ENCODE measurements at places on chromosomes 6 and 20.

- no peak for DNase-seq
Observed at GRCh38 chr20:10453241-10453640, 18.1 kb downstream of the SLX4IP start.

DNA sequence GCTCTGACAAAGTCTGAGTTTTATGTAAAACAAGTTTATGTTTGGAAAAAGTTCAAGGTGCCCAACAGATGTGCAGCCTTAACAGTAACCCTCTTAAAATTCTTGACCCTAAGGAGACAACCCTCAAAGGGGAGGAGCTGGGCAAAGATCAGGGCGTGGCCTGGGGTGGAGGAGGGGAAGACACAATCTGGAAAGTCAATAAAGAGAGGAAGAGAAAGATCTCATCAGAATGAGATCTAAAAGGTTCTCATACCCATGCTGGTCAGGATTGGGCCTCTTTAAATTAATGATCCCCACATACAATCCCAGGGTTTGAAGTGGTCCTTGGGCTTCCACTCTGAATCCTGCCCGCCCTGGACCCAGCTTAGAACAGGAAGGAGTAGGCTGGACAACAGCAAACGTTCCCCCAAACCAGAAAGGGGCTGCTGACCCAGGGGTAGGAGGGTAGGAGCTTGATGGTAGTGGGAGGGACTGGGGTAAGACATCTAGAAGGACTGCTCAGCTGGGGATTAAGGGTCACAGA is 33.0 kb downstream of the FOXP4 start:
- DNase-seq = no peak

DNA sequence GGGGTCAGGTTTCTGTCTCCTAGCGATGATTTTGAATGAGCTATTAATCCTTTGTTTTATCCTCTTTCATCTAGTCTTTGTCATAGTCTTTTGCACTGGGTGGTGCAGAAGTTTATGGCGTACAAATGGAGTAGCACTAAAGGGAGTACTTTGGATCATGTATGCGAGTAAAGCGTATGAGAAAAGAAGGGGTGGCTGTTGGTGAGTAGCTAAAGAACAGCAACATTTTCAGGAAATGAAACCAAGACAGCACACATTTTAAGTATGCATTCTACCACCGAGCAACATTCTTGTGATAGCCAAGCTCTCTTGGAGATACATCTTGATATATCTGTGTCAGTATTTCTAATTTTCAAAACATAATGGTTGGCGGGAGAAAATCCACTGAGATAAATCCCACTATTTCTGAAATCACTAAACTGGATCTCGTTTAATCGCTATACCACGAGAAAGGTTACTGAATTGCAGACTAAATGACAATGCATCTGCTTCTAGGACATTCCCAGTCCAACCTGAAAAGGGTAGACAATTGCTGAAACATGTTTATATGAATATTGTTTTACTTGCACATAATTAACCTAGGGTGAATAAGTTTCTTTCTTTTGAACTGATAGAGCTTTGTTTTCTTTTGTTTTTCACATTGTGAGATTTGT is 196.1 kb downstream of the TRIM27 start:
- DNase-seq = no peak

DNA sequence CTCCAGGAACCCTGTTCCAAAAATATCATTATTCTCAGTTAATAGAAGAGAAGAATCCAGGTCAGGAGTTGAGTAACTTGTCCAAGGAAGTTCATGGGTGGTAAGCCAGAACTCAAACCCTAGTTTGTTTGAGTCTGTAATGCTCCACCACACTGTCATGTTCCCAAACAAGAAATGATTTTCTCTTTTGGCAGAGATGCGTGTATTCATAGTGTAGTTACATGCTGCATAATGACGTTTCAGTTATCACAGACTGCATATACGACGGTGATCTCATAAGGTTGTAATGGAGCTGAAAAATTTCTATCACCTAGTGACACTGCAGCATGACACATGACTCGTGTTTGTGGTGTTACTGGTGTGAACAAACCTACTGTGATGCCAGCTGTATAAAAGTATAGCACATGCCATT is 102.6 kb downstream of the TULP4 start:
- no peak for DNase-seq

DNA sequence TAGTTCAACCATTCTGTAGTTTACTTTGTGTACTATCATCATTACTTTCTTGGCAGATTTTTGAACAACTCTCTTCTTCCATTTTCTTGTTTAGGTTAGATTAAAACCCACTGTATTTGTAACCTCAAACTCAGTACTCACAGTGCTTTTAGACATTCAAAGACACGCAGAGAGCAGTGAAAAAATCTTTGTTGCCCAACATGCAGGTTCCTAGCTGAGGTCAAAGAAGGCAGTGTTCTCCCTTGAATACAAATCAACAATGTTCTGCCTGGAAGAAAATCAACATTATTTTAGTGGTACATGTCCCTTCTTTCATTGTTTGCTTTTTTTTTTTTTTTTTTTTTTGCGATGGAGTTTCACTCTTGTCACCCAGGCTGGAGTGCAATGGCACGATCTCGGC is 11.2 kb downstream of the CYB5R4 start:
- DNase-seq = no peak

DNA sequence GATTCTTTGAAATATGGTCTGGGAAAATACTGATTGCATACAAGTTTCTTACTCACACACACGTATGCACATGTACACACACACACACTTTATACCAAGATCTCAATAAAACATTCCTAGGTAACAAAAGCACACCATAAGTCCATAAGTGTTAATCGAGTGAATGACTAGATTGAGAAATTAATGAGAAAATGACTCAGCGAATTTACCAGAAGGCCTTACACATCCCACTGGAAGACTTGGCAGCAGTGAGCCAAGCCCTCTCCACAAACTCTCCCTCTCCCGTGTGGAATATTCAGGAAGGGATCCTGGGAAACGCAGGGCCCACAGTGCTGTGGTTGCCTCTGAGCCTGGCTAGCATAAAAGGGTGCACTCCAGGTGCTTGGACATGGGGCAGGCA is 227.2 kb downstream of the LY86 start:
- peak; percentile 48 for DNase-seq

GRCh38 chr6:51283723-51284355 is 465.2 kb downstream of the TFAP2B start:
- DNase-seq = no peak

DNA sequence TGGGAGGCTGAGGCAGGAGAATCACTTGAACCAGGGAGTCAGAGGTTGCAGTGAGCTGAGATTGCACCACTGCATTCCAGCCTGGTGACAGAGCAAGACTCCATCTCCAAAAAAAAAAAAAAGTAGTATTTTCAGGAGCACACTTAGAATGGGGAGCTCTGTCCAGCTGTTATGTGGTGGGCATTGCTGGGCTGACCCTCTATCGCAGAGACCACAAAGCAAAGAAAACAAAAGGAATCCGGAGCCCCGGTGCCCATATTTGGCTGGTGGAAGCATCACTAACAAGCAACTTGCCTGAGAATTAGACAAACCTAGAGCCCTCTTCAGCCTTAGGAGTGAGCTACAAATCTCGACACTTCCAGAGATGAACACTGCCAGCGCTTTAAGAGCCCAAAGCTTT is 137.3 kb upstream of the GPR6 start:
- DNase-seq = no peak

- peak; percentile 54 for DNase-seq
Observed at GRCh38 chr20:723756-724155, 44.5 kb downstream of the SLC52A3 start.

DNA sequence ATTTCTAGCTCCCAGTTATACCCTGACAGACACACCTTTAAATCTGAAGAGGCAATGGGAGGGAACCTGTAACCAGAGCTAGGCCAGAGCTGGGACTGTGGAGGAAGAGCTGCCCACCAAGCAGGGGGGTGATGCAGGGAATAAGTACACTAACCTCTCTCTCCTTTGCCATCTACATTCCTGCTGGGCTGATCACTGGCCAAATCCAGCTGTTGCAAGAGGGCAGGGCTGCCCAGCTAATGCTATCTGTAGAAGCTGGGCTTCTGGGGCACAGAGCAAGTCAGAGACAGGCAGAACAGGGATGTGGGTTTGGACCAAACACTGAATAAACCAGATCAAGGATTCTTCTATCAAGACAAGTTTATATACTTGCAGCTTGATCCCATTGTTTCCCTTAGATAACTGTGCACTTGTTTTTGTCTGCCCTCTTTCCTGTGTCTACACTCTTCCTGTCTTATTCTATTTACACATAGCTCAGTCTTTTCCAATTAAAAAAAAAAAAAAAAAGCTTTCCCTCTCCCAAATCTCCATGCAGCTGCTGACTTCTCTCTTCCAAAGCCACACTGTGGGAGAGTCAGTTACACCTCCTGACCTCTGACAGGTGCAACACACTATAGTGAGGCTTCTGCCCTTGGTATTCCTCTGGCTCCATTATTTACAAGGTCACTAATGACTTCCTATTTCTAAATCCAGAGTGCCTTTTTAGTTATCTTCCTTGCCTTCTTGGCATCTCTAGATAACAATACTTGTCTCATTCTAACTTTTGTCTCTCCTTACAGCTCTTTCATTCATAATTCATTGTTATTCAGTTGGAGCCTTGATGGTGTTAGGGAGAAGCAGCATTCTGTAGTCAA is 43.7 kb downstream of the TRIM38 start:
- no peak for DNase-seq

- no peak for DNase-seq
Observed at GRCh38 chr20:11401988-11402387, 515.7 kb upstream of the BTBD3 start.

GRCh38 chr6:138107752-138108592 is 753 bp upstream of the PERP start:
- DNase-seq = no peak

- DNase-seq = no peak
Observed at GRCh38 chr6:157519255-157520116, 138.5 kb downstream of the ZDHHC14 start.

DNA sequence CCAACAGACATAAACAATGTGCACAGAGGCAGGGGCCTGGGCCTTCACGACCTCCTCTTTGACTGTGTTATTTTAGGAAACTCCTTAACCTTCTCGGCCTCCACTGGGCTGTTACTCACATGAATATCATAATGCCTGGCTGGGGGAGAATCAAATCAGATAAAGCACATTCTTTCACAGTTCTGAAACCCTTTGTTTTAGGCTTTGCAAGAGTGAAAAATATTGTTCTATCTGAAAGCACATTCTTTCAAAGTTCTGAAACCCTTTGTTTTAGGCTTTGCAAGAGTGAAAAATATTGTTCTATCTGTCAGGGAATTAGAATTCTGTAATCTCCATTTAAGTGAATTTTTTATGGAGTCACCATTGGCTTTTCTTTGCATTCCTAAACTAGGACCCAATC is 50.7 kb upstream of the SYNDIG1 start:
- DNase-seq = no peak

DNA sequence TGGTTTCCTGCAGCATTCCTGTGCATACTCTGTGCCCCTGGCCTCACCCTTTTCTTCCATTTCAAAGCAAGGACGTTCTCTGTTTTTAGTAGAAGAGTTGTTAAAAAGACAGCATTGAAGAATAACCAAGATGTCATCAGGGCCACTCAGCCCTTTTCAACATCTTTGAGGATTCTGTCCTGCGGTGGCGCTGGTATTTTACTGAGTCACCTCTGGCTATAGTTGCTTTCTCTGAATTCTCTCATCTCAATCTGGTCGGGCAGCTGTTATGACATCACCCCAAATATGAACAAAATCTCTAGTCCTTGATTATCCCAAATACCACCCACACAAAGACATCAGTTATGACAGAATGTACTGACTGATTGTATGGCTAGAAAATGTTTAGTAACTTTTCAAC is 204.2 kb downstream of the GRIK2 start:
- DNase-seq = no peak

DNA sequence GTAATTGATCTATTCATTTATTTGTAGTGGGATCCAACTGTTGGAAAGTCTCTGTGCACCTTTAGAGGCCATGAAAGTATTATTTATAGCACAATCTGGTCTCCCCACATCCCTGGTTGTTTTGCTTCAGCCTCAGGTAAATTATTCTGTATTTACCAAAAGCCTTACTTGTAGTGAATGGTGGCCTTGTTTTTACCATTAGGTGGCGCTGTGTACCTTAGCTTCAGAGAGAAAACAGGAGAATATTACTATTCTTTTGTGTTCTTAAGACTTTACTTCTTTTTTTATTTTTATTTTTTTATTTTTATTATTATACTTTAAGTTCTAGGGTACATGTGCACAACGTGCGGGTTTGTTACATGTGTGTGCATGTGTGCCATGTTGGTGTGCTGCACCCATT is 23.7 kb downstream of the PEX7 start:
- no peak for DNase-seq

DNA sequence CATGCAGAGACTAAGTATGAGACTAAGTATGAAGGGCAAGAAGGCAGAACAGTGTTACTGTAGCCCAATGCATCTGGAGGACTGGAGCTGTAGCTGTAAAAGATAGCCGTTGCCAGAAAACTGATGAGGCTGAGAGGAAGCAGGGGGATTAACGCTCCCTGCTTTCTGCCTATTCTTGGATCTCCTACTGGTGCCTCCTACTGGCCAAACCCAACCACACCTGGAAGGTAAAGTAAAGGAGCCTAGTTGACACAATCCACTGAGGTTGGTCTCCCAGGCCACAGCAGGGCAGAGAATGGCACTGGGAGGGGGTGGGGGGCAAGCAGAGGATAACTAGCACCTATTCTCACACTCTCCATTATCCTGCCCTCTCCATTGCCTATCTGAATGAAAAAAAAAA is 105.0 kb upstream of the MRPS10 start:
- DNase-seq = no peak

GRCh38 chr20:37673444-37673843 is 20.4 kb upstream of the CTNNBL1 start:
- no peak for DNase-seq
